ENCODE measurements at places on chromosomes 6 and 20. TPM values are rescaled to one million over a fixed set of nuclear protein-coding genes. Genes with fewer than 3 reads are reported as not detected.

- no peak for DNase-seq
These were observed 54.2 kb downstream of the KLHL31 start for GRCh38 chr6:53611342-53611741.

GRCh38 chr6:16766043-16766536, 4.8 kb upstream of the ATXN1 start:
- no peak for DNase-seq

DNA sequence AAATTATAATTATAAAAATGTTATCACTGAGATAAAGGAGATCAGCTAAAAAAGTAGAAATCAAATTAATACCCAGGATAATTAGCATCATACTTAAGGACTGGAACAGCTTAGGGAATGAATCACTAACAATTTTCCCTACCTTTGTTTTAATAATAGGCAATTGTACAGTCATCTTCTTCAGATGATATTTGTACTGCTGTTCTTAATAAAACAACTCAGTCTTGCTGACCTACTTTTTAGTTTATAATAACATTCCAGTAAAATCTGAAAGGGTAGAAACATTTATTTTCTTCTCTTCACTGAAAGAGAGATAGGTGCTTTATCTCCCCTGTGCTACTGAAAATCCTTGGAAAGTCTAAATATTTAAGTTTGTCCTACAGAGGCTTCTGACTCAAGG, 271.2 kb upstream of the THEMIS start:
- no peak for DNase-seq

GRCh38 chr6:78749326-78749725, 118.0 kb upstream of the IRAK1BP1 start:
- no peak for DNase-seq

DNA sequence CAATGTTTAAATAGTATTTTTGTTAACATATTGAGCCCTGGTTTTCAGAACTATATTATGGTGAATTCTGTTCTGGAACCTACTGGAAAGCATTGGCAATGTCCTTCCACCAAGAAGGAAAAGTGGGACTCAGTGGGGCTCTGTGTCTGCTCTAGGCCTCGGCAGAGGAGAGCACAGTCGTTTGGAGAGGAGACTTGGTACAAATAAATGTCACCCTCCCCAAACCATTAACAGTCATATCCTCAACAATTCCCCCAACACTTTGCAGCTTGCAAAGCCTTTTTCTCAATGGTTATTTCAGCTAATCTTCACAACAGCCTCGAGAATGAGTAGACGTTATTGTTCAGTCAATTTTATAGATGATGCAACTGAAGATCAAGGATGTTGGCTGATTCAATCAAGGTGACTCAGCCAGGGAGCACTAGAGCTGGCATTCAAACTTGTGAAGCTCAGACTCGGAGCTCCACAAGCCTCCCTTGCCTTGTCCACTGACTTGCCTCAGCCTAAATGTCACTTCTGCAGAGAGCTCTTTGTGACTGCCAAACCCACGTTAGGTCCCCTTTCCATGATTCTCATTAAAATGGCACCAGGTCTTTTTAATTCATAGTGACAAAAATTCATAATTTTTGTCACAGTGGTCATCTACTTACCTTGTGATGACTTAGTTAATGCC, 60.6 kb downstream of the TOX2 start:
- DNase-seq = peak; percentile 55

MUC21 gene
- not detected for polyA plus RNA-seq

Data from A549 (cell line).